Frontal cortex (tissue), 4 donors: ENCODE measurements at places on chromosomes 3 and 15. TPM values are rescaled to one million over a fixed set of nuclear protein-coding genes. Genes with fewer than 3 reads are reported as not detected.

EFCC1 gene
- total RNA-seq = 0.41 TPM

- no peak for DNase-seq
These were observed 3.0 kb downstream of the INKA1 start for GRCh38 chr3:49805897-49806701.

DNA sequence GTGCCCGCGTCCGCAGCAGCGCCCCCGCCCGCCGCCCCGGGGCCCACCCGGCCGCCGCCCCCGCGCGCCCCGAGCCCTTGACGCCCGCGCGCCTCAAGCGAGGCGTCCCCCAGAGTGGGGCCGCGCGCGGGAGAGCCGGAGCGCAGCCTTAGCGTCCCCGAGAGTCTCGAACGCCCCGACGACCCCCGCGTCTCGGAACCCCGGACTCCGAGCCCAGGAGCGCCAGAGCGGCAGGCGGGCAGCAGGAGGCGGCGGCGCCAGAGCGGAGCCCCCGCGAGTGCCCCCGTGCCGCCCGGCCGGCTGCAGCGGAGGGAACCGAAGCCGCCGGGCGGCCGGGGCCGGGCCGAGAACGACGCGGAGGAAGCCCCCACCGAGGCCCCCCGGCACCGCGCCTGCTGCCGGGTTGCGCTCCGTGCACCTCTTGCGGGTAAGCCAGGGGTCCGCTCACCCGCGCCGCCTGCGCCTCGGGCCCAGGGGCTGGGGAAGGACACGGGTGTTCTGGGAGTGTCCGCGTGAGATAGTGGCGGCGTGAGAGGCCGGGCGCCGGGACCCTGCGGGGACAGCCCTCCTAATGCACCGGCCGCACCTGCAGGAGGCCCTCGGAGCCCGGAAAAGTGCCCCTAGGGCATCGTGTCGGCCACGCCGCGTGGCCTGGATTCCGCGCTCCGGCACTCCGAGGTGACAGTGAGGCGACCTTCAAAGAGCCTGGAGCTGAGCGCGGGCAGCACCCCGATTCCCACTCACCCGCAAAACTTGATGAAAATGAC, 52.0 kb upstream of the ULK4 start:
- DNase-seq = peak; percentile 37

PIK3CB gene
- total RNA-seq = 28.9 TPM

DNA sequence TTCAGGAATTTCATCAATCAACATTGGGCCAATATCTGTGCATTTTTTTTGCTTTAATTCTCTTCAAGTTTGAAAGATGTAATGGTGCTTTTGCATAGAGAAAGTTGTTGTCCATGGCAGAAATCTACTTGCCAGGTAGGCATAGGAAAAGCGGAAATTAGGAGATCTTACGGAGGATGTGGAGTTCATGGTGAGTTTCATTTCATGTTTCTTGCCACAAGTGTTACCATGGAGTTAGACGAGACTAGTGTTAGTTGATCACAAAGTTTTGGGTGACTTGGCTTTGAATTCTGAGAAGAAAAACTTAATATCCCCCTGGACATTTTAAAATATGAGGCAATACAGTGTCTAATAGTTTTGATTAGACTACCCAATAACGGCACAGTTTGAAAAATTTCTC, 1.0 kb upstream of the P2RY13 start:
- no peak for DNase-seq
